ENCODE measurements at places on chromosomes 7 and 10. TPM values are rescaled to one million over a fixed set of nuclear protein-coding genes. Genes with fewer than 3 reads are reported as not detected.

The TMEM270 gene
- total RNA-seq = not detected

The HGF gene
- 83.4 TPM for total RNA-seq

The TLX1 gene
- not detected for total RNA-seq

The DPP6 gene
- not detected for total RNA-seq

The FAM131B gene
- 4.0 TPM for total RNA-seq

The CCNJ gene
- 7.4 TPM for total RNA-seq

The FAM53B gene
- 10.7 TPM for total RNA-seq

The SORCS1 gene
- total RNA-seq = not detected

The HMX2 gene
- not detected for total RNA-seq

The NPVF gene
- total RNA-seq = not detected
